ENCODE measurements at places on chromosomes 1 and 21. TPM values are rescaled to one million over a fixed set of nuclear protein-coding genes. Genes with fewer than 3 reads are reported as not detected.

DNA sequence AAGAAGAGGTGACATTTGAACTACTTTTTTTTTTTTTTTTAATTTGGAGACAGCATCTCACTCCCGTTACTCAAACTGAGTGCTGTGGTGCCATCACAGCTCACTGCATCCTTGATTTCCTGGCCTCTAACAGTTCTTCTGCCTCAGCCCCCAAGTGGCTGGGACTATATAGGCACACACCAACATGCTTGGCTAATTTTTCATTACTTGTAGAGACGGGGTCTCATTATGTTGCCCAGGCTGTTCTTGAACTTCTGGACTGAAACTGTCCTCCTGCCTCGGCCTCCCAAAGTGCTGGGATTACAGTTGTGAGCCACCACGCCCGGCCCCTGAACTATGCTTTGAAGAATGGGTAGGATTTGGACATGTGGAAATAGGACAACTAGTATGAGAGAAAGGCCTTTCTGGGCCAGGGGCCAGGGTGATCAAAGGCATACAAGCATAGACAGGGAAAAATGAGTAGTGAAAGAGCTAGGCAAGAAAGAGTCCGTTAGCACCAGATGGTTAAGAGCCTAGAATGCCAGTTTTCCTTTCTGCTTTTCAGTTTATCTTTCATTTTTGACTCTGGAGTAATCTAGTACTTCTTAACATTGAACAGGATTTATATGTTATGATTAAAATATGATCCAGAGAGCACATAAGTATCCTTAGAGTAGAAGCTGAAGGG lies 6.3 kb downstream of the RABGAP1L start:
- no peak for DNase-seq

DNA sequence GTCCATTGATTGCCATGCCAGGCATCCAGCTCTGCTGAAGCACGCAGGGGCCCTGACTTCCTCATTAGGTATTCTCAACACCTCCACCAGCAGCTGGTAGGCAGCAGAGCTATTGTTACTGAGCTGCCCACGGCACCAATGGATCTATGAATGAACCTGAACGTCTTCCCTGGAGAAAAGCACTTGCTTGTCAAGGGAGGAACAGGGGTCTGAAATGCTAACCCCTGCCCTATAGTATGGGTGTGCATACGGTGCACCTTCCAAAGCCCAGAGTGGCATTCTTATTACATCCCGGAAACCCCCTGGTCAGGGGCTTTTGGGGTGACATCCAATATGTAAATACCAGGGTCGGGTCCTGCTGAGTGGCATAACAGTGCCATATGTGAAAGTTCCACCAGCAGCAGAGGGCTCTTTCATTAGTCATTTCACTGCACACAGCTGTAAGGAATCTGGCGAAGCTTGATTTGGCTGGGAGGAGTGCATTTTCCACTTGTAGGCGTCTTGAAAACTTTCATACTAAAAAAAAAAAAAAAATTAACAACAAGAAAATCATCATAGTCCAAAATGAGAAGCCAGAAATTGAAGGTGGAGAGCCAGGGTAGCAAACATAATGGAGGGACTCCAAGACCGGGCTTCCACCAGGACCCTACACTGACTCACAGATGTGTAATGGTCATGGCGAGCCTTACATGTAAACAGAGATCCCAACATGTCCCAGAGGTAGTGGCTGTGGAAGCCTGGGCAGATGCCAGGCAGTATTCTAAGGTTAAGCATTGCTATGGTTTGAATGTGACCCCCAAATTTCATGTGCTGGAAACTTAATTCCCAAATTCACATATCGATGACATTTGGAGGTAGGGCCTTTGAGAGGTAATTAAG lies 58.8 kb upstream of the PRDX6 start:
- DNase-seq: no peak

GRCh38 chr21:43734928-43735229 lies 15.9 kb downstream of the PDXK start:
- no peak for DNase-seq

- no peak for DNase-seq
Observed at GRCh38 chr1:158035976-158036583, 42.6 kb downstream of the KIRREL1 start.

DNA sequence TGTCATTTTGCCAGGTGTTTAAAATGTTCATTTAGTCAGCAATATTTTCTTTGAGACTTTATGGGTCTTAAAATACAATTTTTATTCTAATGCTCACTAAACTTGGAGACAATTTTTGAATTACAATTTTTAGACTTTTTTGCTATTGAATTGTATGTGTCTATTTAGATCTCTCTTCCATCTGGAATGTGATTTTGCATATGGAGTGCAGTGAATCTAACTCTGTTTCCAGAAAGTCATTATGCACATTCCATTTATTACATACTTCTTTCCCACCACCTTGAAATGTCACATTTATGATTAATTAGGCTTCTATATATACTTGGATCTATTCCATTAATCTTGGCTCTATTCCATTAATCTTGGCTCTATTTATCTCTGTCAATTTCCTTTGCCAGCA lies 5.6 kb upstream of the TSPEAR start:
- DNase-seq: no peak

NSL1 gene
- 26.7 TPM for polyA plus RNA-seq

ATP1A4 gene
- not detected for polyA plus RNA-seq

ZNF644 gene
- 19.1 TPM for polyA plus RNA-seq

KLHDC9 gene
- polyA plus RNA-seq: 1.1 TPM
